ENCODE measurements at places on chromosomes 7 and 10.

DNA sequence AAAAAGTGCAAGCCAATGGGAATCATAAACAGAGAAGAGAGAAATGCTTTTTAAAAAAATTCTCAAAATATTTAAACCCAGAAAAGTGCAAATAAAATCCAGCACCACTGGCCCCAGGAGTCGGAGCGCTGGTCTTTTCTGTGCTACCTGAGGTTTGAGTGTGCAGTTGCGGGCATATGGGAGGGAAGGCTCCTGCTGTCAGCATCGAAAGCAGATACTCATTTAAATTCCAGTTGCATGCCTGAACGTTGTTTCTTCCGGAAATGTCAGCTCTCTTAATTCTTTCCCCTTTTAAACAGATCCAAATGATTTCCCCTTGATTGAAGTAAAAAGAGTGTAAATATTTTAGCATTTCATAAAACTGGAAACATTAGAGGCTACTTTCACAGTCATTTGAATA, 240.5 kb upstream of the GPR26 start:
- no peak for DNase-seq

GRCh38 chr7:95097291-95097690, 189.9 kb downstream of the PPP1R9A start:
- DNase-seq = no peak

DNA sequence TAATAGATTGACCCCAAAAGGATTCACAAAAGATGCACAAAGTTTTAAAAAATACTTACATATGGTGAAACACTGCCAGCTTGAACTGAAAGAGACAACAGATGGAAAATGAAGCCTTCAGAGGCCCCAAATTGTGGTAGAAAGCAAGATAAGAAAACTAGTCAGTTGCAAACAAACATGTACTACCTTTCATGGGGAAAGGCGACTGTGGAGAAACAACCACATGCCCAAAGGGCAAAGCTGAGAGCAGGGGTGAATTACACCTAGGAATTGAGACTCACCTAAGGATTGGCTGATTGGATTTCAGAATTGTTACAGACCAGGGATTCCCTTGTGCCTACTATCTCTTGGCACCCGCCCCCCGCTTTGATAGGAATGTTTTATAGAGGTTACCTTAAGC, 13.1 kb downstream of the EPC1 start:
- DNase-seq = no peak

DNA sequence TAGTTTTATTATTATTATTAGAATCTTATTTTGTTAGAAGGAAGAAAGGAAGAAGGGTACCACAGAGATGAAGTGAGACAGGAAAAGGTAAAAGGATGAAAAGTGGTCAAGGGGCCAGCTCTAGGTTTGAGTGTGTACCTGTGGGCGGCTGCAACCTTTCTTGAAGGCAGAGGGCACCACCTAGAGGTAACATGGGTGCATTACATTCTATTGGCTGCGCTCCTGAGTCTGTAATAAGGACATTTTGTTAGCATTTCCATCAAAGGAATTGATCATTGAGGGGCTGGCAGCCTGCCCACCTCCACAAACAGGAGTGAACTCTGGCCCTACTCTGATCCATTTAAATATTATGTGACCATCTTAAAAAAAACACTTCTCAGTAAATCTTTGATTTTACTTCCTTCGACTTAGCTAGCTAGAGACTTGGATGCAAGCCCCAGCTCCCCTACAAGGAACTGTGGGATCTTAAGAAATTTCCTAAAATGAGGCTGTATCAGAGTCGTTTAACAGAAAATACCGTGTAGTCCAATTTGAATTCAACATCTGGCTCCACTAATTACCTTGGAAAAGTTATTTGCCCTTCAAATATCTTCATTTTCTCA, 610.4 kb downstream of the IPMK start:
- no peak for DNase-seq
